Activated gamma-delta T cell (primary cell): ENCODE measurements at places on chromosomes 16 and 17.

DNA sequence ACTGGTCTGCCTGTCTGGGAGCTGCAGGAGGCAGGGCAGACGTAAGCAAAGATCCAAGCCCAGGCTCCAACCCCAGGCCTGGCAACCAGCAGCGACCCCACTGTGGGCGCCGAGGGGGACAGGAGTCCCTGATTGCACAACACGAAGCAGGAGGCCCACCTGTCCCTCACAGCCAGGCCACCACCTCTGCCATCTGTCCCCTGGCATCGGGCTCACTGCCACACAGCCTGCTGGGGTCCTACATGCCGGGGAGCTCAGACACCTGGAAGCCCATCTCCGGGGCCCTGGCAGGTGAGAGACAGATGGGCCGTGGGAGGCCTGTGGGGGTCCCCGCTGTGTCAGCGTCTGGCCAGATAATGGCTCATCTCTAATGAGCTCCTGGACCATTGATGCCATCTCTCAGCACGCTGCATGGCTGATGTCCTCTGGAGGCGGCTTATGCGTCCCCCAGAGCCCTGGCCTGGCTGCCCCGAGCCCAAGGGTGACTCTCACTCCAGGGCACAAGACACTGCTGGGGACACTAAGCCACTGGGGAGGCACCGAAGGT is 11.3 kb upstream of the RASD1 start:
- no peak for DNase-seq

GRCh38 chr16:66928702-66929388 is 3.5 kb upstream of the RRAD start:
- no peak for DNase-seq

GRCh38 chr17:12624211-12624610 is 41.5 kb upstream of the MYOCD start:
- no peak for DNase-seq

DNA sequence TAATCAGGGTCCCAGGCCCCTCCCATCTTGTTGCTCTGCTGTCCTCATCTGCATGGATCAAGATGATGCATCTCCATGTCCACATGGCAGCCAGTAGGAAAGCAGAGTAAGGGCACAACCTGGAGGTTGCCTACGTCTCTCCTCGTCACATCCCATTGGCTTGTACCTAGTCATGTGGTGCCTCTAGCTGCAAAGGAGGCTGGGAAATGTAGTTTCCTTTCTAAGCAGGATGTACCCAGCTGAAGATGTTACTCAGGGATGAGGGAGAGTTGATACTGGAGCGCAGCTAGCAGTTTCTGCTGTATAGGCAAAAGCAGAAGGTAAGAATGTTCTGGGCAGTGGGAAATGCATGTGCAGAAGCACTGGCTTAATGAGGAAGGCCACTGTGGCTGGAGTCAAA is 20.8 kb downstream of the ABCC1 start:
- no peak for DNase-seq

- DNase-seq: no peak
Observed at GRCh38 chr16:69532641-69533455, 32.9 kb upstream of the NFAT5 start.

- no peak for DNase-seq
Observed at GRCh38 chr16:11800382-11800718, 3.3 kb upstream of the ZC3H7A start.

DNA sequence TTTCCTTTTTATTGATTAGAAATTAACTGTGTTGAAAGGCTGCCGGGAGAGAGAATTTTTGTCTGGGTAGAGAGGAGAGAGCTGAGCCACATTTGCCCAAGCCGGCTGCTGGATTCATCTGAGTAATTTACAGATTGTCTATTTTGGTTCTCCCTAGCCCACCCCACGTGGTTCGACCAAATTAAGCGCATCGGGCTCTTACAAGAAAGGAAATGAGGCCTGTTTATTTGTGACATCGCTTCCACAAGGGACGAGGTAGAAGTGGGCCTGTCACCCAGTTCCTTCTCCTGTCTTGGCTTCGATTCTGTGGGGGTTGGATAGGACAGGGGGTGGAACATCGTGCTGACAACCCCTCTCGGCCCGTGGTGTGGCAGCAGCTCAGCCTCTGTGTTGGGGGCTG is 42.9 kb downstream of the SYT17 start:
- no peak for DNase-seq

- no peak for DNase-seq
Observed at GRCh38 chr17:57531648-57532504, 213.2 kb downstream of the CCDC182 start.

DNA sequence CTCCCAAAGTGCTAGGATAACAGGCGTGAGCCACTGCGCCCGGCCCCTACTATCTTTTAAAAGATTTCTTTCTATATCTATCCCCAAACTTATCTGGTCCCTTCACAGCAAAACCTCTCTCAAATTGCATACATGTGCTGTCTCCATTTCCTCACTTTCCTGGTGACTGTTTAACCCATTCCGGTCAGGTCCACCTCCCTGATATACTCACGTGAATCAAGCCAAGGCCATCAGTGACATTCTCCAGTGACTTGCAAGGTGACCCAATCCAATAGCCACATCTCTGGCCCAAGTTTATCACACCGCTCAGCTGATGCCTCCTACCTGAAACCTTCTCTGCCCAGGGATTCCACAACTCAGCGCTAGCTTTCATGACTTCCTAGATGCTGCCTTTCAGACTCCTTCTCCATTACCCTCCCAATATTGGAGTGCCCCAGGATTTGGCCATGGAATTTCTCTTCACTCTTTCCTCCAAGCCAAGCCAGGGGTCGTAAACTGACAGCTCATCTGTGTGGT is 1.4 kb upstream of the CTCF start:
- DNase-seq: no peak

DNA sequence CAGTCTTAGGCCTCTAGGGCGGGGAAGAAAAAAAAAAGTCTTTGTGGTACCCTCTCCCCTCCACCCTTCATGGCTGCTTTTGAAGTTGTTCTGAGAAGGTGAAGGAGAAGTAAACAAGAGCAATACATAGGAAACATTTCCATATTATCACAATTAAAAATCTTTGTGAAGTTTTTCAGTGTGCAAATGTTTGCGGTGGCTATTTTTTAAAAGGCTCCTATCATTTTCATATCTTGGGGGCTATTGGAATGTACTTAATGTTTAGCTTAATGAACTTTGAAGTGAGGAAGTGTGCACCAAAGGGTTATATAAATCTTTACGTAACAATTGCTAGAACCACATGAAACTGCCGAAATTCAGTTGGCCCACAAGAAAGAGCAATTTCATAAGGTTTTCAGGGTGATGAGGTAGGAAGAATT is 7.6 kb downstream of the NOL11 start:
- DNase-seq: no peak

DNA sequence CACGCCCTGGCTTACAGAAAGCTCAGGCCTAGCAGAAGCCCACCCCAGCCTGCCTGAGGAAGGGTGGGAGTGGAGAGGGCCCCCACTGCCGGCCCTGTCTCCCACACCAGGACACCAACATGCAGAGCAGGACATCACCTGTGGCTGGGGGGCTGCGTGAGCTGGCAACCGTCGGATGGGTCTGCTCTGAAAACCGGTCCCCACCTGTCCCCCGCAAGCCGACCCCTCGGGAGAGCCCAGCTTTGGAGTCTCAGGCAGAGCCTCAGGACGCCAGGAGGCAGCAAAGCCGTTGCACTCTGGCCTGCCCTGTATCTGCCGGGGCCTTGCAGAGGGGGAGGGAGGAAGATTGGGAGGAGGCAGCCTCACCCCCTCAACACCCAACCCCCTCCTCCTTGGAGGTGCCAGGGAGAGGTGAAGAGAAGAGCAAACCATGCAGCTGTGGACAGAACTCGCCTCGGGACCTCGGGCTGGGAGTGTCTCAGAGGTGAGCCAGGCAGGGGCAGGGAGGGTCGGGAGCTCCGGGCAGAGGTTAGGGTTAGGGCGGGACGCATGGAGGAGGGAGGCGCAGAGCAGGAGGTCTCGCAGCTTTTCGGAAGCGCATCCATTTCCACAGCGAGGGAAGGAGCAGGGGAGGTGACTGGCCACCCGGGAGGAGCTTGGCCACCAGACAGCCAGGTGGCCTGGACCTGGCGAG is 30.4 kb upstream of the ZC3H18 start:
- no peak for DNase-seq

DNA sequence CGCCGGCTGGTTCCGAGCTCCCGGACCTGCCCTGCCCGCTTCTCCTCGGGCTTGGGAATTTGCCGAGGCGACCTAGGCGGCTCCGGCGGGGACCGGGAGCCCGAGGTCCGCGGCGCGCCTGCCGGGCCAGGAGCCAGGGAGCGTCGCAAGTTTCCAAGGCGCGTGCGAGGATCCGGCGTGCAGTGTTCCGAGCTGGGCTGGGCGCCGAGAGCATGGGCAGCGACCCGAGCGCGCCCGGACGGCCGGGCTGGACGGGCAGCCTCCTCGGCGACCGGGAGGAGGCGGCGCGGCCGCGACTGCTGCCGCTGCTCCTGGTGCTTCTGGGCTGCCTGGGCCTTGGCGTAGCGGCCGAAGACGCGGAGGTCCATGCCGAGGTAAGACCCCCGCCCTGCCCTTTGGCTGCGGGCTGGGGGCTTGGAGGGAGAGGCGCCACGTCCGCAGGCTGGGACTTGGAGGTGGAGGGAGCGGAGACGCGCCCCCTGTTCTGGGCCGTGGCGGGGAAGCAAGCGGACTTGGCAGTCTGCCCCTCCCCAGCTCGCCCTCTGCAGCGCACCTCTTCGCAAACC is 668 bp downstream of the MMP15 start:
- DNase-seq: no peak

- no peak for DNase-seq
Observed at GRCh38 chr16:69397821-69398521, 12.2 kb upstream of the TERF2 start.

GRCh38 chr16:58862334-58863021 is 128.4 kb upstream of the GOT2 start:
- no peak for DNase-seq

- no peak for DNase-seq
Observed at GRCh38 chr16:74226338-74226954, 70.2 kb upstream of the PSMD7 start.

- DNase-seq: no peak
Observed at GRCh38 chr16:21214086-21214485, 2.7 kb upstream of the ZP2 start.

GRCh38 chr17:32783602-32784001 is 93.3 kb downstream of the MYO1D start:
- no peak for DNase-seq

DNA sequence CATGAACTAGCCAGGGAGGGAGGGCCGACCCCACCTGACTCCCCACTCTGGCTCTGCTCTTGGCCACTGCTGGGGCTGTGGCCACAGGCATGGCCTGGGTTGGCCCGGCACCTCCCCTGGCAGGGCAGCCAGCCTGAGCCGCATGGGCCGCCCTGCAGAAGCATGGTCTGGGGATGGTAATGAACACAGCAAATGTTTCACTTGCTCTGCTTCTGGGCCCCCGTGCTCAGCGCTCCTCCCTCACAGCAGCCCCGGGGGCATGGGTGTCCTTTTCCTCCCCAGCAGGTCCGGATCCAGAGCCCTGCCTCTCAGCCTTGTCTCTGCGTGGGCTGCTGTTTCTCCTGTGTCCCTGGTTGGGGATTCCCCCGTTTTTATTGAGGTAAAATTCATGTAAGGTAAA is 30.9 kb upstream of the KCNJ12 start:
- no peak for DNase-seq

DNA sequence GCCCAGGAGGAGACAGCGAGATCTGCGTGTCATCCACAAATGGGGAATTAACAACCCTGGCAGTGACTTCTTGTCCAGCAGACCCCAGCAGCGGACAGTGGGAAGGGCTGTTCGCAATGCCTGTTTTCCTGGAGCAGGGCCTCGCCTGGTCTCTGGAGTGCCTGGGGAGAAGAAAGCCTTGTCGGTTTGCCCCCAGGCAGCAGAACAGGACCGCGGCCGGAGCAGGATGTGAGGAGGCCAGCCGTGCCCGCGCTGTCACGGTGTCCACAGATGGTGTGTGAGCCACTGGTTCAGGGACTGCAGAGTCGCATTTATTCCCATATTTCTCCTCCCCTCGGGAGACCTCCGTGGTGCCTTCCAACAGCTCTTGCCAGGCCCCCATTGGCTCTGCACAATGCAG is 68.5 kb upstream of the GSE1 start:
- no peak for DNase-seq

DNA sequence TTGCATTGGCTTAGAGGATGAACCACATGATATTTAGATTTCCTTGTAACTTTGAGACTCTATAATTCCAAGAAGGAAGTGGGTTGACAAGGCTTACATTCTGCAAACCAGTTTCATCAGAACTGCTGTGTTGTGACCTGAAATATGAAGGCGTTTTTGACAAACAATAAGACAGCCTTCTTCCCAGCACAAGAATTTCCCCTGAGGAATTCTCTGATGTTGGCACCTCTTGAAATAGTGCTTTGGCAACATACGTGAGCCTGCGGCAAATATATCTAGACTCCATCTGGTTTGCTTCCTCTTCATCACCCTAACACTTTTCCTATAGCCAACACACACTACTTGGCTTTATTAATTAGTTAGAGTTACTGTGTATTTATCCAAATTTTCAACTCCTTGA is 585.5 kb upstream of the SOX9 start:
- no peak for DNase-seq

GRCh38 chr17:64614266-64615027 is 47.7 kb downstream of the SMURF2 start:
- no peak for DNase-seq

GRCh38 chr16:25141648-25142047 is 30.1 kb downstream of the LCMT1 start:
- DNase-seq: no peak

DNA sequence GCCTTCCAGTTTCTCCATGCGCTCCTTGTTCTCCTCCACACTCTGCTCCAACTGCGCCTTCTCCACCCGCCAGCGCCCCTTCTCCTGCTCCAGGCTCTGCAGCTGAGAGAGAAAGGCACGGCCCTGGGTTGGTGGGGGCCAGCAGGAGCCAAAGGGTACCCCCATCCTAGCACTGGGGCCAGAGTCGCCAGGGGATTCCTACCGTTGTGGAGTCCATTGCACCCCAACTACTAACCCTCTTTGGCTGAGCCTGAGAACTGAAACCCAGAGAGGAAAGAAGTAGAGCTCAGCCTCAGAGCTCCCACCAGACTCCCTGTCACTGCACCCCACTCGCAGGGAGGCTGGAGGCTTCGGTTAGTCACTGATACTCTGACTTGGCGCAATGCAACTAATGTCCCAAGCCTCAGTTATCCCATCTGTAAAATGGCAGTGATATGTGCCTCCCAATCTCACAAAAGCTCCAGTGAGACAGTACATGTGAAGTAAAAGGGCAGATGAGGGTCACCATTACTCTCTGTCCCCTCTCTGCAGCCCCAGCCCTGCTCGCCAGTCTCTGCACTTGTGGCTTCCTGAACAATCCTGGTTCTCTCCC is 6.2 kb upstream of the SAMD14 start:
- DNase-seq: no peak
